NCI-H526 (cell line): ENCODE measurements at places on chromosomes 12 and 14.

GRCh38 chr12:9244894-9245293 lies 36.7 kb upstream of the PZP start:
- no peak for DNase-seq

DNA sequence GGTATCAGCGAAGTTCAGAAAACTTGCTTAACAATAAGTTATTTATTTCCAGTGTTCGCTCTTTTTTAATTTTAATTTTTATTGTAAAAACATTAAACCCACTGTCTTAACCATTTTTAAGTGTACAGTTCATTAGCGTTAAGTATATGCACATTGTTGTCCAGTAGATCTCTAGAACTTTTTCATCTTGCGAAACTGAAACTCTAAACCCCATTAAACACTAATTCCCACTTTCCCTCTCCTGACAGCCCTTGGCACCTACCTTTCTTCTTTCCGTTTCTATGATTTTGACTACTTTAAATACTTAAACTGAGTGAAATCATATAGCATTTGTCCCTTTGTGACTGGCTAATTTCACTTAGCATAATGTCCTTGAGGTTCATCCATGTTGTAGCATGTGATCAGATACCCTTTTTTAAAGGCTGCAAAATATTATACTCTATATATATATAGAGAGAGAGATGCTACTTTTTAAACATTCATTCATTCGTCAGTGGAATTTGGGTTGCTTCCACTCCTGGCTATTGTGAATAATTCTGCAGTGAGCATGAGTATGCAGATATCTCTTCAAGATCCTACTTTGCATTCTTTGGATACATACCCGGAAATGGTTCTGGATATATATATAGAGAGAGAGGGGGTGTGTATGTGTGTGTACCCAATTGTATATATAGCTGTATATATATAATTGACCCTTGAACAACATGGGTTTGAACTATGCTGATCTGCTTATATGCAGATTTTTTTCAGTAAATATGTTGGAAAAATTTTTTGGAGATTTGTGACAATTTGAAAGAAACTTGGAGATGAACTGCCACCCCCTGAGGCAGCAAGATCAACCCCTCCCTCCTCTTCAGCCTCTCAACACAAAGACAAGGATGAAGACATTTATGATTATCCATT lies 74.7 kb upstream of the EVL start:
- DNase-seq: peak; percentile 46

DNA sequence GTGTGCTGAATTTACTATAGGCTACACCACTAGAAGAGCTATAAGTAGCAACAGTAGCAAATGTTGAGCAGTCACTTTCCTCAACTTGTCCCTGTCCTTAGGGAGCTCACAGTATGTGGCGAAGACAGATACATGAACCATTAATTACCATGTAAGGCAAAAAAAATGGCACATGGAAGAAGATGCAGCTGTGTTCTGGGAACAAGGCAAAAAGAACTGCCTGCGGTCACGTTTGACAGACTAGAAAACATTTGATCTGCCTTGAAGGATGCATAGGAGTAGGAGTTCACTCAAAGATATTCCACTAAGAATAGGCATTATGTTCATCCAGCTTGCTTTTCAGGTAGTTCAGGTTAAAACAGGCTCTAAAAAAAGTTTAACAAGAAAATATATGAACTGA lies 46.5 kb upstream of the IFNG-AS1 start:
- DNase-seq: no peak

GRCh38 chr12:113862590-113863454 lies 103.3 kb downstream of the RBM19 start:
- DNase-seq: no peak

DNA sequence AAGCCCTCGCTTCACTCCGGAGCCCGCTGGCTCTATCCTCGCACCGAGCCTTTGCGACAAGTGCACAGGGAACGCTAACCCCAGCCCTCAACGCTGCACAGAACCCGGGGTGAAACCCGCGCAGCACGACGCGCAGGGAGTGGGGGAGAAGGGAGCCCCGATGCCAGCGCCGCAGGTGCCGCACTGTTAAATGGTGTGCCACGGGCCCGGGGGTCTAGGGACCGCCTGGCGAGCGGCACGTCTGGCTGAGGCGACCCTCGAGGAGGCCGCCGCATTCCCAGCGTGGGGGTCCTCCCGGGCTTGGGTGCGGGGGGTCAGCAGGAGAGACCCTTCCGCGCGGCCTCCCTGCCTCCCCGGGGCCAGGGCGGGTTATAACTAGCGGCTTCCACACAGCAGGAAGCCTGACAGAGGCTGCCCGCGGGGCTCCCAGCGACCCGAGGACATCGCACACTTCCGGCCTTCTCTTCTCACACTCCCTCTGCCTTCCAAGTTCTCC lies 23.8 kb upstream of the LRTM2 start:
- no peak for DNase-seq

DNA sequence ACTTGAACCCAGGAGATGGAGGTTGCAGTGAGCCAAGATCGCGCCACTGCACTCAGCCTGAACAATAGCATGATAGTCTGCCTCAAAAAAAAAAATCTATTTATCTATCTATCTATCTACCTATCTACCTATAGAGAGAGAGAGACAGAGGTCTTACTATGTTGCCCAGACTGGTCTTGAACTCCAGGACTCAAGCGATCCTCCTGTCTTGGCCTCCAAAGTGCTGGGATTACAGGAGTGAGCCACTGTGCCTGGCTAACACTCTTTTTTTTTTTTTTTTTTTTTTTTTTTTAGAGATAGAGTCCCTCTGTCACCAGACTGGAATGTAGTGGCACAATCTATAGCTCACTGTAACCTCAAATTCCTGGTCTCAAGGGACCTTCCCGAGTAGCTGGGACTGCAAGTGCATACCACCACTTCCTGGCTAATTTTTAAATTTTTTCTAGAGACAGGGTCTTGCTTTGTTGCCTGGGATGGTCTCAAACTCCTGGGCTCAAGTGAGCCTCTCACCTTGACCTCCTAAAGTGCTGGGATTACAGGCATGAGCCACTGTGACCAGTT lies 1.9 kb downstream of the FAM186A start:
- no peak for DNase-seq

GRCh38 chr12:38588624-38589305 lies 272.2 kb downstream of the ALG10B start:
- no peak for DNase-seq

DNA sequence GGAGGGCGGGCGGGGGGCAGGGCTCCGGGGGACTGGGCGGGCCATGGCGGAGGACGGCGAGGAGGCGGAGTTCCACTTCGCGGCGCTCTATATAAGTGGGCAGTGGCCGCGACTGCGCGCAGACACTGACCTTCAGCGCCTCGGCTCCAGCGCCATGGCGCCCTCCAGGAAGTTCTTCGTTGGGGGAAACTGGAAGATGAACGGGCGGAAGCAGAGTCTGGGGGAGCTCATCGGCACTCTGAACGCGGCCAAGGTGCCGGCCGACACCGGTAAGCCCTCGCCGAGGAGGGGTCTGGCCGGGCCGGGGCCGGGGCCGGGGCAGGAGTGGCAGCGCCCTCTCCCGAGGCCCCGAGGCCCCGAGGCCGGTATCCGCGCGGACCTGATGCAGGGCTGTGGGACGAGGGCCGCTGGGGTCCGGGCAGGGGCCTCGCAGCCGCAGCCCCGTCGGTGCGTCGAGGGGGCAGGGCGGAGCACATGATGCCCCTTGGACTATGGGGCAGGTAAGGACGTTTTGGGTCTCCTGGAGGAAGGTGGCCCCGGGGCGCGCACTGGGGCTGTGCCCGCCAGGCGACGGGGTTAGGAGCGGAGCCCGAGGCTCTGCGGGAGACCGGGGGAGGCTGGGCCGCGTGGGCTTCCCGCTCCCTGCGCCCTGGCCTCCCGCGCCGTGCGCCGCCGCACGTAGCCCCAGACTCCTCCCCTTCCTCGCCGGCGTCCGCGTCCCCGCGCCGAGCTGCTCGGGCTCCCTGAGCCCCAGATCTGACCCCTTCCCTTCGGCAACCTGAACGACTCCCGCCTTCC lies at the start of gene TPI1:
Gene TPI1, plus strand, starts transcription at position 119 of the 798 bp plus-strand sequence. Its CDS starts 36 bp downstream, at position 155.
- DNase-seq: no peak

- no peak for DNase-seq
Observed at GRCh38 chr12:104653730-104654664, 197.2 kb downstream of the CHST11 start.

DNA sequence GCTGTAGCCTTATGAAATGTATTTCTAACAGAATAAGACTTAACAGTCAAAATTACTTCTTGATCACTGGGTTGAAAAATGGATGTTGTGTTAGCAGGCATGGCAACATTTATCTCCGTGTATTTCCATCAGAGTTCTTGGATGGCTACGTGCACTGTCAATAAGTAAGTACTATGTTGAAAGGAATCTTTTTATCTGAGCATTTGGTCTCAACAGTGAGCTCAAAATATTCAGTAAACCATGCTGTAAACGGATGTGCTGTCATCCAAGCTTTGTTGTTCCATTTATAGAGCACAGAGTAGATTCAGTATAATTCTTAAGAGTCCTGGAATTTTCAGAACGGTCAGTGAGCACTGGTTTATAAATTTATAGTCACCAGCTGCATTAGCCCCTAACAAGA lies 15.5 kb downstream of the SCAF11 start:
- DNase-seq: no peak

GRCh38 chr12:75041472-75041871 lies 168.2 kb downstream of the KCNC2 start:
- no peak for DNase-seq

- no peak for DNase-seq
Observed at GRCh38 chr12:81542065-81543010, 216.8 kb downstream of the PPFIA2 start.

DNA sequence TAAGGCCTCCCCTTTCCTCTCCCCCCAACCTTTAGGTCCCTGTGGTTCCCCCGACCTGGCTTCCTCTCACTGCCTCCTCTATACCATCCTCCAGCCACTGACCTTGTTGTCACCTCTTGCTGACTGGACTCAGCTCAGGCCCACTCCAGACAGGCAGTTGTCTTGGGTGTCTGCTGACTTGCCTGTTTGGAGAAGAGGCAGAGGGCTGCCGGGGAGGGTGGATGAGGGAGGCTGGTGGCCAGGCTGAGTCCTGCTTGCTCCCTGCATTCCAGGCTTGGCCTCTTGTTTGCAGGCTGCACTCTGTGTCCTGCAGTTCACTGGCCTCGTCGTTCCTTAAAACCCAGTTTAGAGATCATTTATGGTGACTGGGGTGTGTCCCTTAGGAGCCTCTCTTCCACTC lies 31.0 kb upstream of the RD3L start:
- no peak for DNase-seq

- DNase-seq: peak; percentile 26
Observed at GRCh38 chr12:115922952-115923564, 354.4 kb downstream of the MED13L start.

GRCh38 chr12:101650346-101651117 lies 46.9 kb upstream of the CHPT1 start:
- DNase-seq: no peak

- DNase-seq: no peak
Observed at GRCh38 chr14:90453401-90453951, 56.6 kb downstream of the CALM1 start.

DNA sequence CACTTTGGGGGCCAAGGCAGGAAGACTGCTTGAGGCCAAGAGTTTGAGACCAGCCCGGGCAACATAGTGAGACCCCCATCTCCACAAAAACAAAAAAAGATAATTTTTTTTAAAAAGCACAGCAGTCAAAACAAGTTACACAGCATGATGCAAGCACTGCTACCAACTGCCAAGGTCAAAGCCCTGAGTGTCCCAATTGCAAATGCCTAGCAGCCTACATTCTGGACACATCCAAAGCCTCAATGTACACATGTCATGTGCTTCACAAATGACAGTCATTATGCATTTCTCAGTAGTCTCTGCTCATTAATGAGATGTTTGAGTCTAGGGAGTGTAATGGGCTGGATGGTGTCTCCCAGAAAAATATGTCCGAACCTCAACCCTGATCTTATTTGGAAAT lies 113.7 kb upstream of the CCND2 start:
- no peak for DNase-seq

DNA sequence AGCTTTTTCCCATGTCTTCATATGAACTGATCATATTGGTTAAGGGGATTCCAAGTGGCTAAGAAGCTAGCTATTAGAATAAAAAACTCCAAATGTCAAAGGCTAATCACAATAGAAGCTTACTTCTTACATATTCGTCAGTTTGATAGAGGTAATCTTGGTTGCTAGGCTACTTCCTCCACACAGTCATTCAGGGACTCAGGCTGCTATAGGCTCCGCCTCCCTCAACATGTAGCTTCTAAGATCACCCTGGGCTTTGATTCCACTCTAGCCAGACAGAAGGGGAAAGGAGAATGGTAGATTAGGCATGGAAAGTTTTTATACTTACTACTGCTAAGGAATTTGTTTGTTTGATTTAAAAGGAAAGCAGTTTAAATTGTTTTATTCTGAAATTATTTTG lies 207.9 kb downstream of the EFCAB11 start:
- no peak for DNase-seq

- no peak for DNase-seq
Observed at GRCh38 chr12:126910570-126910969, 1356.4 kb upstream of the TMEM132C start.
